EH (cell line): ENCODE measurements at places on chromosomes 1 and 21.

- DNase-seq, result no peak
Measured at GRCh38 chr1:5444396-5444795, 547.8 kb downstream of the NPHP4 start.

- peak; percentile 3 for DNase-seq
Measured at GRCh38 chr1:169745015-169745861, 11.4 kb upstream of the SELE start.

DNA sequence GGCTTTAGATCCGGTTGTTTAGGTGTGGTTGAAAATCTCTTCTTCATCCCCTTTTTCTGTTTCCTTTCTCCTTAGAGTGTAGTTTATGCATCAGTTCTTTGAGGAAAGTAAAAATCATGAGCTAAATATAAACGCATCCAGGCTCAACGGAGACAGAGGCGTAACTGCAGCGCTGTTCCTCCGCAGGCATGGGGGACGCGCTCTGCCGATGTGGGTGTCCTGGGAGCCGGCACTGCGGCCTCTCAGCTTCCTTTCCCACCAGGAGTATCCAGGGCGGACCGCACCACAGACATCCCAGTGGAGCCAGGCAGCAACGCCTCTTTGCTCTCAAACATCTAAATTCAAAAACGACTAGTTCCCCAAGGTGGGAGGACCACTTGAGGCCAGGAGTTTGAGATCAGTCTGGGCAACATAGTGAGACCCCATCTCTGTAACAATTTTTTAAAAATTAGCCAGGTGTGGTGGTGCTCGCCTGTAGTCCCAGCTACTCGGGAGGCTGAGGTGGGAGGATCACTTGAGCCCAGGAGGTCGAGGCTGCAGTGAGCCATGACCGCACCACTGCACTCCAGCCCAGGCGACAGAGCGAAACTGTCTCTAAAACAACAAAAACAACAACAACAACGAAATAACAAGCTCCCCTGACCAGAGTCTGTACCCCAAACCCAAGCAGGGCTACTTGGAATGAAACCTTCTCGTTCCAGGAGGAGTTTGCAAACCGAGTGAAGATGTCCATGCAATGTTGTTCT is 16.4 kb downstream of the SLC45A1 start:
- no peak for DNase-seq

DNA sequence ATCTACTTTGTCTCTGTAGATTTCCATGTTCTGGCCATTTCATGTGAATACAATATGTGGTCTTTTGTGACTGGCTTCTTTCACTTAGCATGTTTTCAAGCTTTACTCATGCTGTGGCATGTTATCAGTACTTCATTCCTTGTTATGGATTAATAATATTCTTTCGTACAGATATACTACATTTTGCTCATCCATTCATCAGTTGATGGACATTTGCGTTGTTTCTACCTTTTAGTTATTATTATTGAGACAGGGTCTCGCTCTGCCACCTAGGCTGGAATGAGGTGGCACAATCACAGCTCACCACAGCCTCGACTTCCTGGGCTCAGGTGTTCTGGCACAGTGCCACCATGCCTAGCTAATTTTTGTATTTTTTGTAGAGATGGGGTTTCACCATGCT is 21.4 kb downstream of the SFPQ start:
- DNase-seq, result no peak

DNA sequence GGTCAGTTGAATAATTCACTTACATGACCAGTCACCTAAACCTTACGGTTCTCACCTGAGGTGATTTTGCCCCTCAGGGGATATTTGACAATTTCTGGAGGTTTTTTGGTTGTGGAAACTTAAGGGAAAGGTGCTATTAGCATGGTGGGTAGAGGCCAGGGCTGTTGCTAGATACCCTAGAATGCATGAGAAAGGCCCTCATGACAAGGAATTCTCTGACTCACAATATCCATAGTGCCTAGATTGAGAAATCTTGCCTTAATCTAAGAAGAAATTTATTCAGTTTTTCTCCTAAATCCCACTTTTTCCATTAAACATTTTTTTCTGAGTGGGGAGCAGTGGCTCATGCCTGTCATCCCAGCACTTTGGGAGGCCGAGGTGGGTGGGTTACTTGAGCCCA is 119.7 kb downstream of the TGFB2 start:
- DNase-seq, result peak; percentile 48

DNA sequence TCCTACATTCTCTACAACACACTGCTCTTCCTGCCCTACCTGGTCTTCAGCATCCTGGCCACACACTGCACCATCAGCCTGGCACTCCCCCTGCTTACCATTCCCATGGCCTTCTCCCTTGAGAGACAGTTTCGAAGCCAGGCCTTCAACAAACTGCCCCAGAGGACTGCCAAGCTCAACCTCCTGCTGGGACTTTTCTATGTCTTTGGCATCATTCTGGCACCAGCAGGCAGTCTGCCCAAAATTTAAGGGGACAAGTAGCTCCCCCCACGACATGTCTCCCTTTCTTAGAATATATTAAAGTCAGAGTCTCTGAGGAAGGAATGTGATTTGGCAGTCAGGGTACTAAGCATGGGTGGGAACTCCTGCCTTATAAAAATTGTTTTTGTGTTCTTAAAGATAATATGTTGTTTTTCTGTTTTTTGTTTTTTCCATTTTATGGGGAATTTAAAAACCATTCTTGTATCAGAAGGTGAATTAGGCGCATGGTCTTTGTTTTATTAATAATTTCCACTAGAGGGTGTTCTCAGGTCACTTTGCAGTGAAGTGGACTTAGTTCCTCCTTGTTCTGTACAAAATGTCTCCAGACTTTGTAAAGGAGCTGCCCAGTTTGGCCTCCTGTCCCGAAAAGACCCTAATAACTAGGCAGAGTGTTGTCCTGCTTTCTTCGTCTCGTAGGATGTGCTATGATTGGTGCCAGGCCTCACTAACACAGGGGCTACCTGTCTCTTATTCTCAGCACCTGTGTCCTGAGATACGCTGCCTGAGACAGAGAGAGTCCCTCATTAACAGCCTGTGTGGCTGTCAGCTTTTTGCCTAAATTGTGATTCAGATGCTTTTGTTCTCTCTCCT is 13.1 kb downstream of the UBIAD1 start:
- DNase-seq, result peak; percentile 24

DNA sequence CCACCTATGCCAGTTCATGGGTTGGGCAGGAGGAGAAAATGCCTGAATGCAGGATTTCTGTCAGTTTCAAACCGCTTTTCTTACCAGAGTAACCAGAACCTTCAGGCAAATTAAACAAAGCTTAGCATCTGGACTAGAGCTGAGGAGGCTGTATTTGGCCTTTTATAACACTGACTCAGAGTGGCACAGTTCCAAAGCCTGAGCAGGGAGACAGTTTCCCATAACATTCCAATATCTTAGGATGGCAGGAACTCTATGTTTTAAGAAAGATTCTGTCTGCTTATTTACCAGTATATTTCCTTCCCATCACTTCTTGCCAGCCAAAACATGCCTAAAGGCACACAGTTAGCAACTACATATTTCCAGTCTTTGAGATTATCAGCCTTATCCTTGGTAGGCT is 46.8 kb downstream of the UBR4 start:
- DNase-seq, result peak; percentile 97

GRCh38 chr1:15157524-15158399 is 4.2 kb downstream of the TMEM51 start:
- no peak for DNase-seq

GRCh38 chr1:99638853-99639252 is 7.1 kb upstream of the PALMD start:
- no peak for DNase-seq
